ENCODE measurements at places on chromosomes 3 and 15.

GRCh38 chr3:84039099-84039498 is 919.7 kb upstream of the CADM2 start:
- no peak for DNase-seq

DNA sequence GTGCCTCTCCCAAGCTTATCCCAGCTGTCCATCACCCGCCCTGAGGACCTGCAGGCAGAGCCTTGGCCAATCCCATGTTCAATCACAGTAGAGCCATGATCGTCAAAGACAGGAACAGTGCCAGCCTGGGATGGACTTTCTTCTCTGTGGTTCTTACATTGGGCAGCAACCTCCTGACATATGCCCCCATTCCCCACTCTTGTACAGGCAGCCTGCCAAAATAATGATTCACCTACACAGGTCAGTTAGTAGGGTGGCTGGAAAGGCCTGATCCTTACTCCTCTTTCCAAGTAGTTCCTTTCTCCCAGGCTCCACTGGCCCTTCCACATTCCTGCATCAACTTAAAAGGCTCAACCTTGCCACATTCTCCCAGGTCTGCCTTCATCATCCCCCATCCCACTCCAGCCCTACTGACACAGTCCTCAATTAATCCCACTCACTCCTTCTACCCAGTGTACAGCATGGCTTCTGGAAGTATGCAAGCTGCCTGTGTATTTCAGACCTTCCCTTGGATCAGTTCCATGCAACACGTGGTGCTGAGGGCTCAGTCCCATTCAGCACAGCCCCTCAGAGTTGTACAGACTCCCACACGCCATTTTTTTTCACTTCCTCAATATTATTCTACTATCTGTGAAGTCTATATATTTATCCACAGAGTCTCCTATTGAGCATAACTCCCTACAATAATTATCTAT is 189.8 kb downstream of the NTRK3 start:
- no peak for DNase-seq

DNA sequence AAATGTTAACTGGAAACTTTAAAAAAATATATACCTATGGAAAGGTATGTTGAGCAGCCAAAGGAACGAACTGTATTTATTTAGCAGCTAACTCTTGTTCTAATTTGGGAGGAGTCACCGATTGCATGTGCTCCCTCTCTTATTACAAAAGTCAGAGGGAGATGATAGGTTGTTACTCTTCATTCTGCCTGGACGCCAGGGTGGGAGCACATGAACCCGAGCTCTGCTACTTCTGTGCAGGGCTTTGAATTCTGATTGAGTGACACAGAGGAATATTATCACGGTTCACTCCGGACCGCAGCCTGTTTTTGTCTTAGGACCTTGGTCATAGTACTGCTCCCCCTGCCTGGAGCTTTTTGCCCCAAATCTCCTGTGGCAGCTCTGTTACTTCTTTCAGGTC is 36.9 kb upstream of the LRIG1 start:
- peak; percentile 40 for DNase-seq

GRCh38 chr15:32222716-32223115 is 180.4 kb downstream of the GOLGA8K start:
- no peak for DNase-seq

All from H7 (cell line).